CD8-positive, alpha-beta T cell (primary cell): ENCODE measurements at places on chromosomes 6 and 20. TPM values are rescaled to one million over a fixed set of nuclear protein-coding genes. Genes with fewer than 3 reads are reported as not detected.

The HFE gene
- total RNA-seq: 0.30 TPM

The PLEKHG1 gene
- total RNA-seq: 2.0 TPM

The BPIFB3 gene
- not detected for total RNA-seq

The ALDH5A1 gene
- 4.0 TPM for total RNA-seq

The TRIM15 gene
- not detected for total RNA-seq

The NCOA6 gene
- 13.5 TPM for total RNA-seq

The ELOVL2 gene
- total RNA-seq: not detected

The KCNG1 gene
- not detected for total RNA-seq

The RHAG gene
- not detected for total RNA-seq

The ADTRP gene
- total RNA-seq: 5.0 TPM

The PI16 gene
- total RNA-seq: 0.42 TPM

The FOXC1 gene
- not detected for total RNA-seq

The ADGB gene
- not detected for total RNA-seq

The MUC22 gene
- not detected for total RNA-seq

The POPDC3 gene
- not detected for total RNA-seq

The HNF4A gene
- total RNA-seq: not detected

The CUL7 gene
- total RNA-seq: 5.2 TPM

The OR2H1 gene
- total RNA-seq: not detected

The MAK gene
- total RNA-seq: 0.89 TPM

The CD93 gene
- total RNA-seq: 0.14 TPM

The PRRT1 gene
- 3.1 TPM for total RNA-seq

The ADAM33 gene
- total RNA-seq: not detected
